LoVo (cell line): ENCODE measurements at places on chromosomes 7 and 10.
A peak's percentile ranks its signal among the peaks of the same experiment; 100 is the strongest.

- no peak for DNase-seq
Measured at GRCh38 chr10:114970515-114970914, 32.5 kb downstream of the TRUB1 start.

DNA sequence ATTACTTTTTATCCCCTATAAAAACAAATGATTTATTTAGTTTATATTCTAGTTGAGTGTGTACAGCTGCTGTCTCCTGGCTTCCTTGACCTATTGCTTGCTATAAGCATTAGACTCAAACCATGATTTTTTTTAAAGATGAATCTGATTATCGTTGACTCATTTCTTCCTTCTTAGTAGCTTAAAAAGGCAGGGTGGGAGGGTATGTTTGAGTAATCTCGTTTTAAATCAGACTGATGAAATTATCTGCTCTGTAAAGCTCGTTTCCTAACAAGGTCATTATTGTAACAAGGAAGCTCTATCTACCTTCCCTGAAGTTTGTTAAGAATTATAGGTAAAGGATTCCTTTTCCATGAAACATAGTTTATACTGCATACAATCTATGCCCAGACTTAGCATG is 276.3 kb upstream of the KCND2 start:
- no peak for DNase-seq

- DNase-seq = no peak
Measured at GRCh38 chr7:156238366-156239133, 402.0 kb upstream of the RNF32 start.

GRCh38 chr7:152887191-152887590 is 127.6 kb downstream of the ACTR3B start:
- no peak for DNase-seq

DNA sequence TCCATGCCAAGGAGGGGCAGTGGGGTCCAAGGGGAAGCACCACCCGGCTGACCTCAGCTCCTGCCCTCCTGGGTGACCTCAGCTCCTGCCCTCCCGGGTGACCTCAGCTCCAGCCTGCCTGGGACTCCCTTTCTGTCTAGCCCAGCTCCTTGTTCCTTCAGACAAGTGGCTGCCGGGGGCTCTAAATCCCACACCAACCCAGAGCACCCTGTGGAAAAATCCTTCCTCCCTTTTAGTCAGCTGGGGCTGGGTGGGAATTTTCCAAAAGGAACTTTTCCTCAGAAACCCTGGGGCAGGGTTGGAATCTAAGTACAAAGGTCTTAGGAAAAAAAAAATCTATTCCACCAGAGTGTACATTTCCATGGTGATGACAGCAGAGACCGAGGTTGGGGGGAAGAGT is 36.3 kb downstream of the AKR1B1 start:
- DNase-seq = peak; percentile 30

DNA sequence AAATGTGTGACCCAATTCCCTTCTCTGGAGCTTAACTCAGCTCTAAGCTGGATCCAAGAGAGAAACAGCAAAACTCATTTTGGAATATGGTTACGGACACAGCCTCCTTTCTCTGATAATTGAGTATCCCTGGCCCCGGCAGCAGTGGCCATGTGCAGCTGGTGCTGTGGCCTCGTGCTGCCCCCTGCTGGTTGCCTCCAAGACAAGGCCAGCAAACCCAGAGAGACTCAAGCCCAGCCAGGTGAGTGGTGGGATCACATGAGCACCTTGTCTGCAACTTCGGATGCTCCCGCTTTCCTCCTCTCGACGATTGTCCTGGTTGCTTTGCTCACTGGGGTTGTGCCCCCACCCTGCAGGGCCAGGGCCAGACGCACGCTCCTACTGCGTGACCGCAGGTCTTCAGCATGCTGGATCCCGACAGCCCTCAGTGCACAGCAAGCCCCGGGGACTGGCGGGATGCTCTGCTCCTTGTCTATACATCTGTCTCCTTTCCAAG is 19.4 kb downstream of the SFTPD start:
- DNase-seq = peak; percentile 47

- DNase-seq = peak; percentile 96
Measured at GRCh38 chr7:139109188-139109982, at the start of gene ZC3HAV1. TSS of gene ZC3HAV1 (minus strand) at chr7:139109720. CDS start at chr7:139109331, 389 bp downstream.

GRCh38 chr7:105369944-105370343 is 18.8 kb downstream of the SRPK2 start:
- DNase-seq = no peak

- DNase-seq = no peak
Measured at GRCh38 chr7:65892161-65892560, 19.3 kb downstream of the VKORC1L1 start.

DNA sequence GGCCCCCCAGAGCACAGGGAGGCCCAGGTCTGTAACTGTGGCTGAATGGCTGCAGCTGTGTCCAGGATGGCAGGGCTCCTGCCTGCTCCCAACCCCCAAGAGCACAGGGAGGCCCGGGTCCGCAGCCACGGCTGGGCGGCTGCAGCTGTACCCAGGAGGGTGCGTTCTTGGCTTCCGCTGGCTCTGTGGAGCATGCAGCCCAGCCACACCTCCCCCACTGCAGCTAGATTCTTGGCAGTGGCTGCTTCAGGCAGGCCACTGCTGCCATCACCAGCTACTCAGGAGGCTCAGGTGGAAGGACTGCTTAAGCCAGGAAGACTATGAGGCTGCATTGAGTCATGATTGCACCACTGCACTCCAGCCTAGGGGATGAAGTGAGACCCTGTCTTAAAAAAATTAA is 27.9 kb downstream of the C7orf25 start:
- no peak for DNase-seq

GRCh38 chr10:89250865-89251408 is 638 bp downstream of the LIPA start:
- DNase-seq = no peak
